ENCODE measurements at places on chromosomes 4 and X.

DNA sequence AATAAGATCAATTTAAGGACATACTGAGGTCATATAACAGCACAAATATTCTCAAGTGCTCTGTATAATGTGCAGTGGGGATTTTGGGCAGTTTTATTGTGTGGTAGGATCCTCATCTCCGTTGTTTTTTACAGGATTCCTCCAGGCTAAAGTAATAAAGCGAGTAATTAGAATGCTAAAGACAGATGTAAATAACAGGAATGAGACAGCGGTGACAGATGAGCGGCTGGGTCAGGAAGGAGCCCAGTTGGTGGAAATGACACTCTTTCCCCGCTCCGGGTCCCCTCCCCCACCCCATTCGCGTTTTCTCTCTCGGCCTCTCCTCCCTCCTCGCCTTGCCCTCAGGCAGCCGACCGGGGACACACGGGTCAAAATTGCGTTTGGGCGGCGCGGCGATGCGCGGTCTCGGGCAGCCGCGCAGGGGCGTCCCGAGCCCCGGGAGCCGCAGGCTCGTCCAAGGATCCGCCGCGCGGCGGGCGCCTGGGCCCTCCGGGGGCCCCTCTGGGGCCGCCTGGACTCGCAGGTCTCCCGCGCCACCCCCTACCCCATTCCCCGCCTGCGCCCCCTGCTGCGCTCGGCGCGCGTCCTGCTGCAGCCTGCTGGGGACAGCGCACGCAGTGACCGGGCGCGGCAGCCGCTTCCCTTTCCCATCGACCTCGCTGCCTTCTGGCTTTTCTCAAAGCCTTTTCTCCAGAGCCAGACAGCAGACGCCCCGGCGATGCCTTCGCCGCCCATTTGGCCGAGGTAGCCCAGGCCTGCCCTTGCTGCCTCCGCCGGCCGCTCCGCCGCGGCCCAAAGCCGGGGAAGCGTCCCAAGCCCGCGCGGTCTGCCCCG lies 16.2 kb downstream of the POU4F2 start:
- DNase-seq = no peak

GRCh38 chrX:13223868-13224567 lies 95.8 kb downstream of the ATXN3L start:
- DNase-seq = no peak

- DNase-seq = no peak
Observed at GRCh38 chr4:133379681-133380438, 230.8 kb downstream of the PCDH10 start.

DNA sequence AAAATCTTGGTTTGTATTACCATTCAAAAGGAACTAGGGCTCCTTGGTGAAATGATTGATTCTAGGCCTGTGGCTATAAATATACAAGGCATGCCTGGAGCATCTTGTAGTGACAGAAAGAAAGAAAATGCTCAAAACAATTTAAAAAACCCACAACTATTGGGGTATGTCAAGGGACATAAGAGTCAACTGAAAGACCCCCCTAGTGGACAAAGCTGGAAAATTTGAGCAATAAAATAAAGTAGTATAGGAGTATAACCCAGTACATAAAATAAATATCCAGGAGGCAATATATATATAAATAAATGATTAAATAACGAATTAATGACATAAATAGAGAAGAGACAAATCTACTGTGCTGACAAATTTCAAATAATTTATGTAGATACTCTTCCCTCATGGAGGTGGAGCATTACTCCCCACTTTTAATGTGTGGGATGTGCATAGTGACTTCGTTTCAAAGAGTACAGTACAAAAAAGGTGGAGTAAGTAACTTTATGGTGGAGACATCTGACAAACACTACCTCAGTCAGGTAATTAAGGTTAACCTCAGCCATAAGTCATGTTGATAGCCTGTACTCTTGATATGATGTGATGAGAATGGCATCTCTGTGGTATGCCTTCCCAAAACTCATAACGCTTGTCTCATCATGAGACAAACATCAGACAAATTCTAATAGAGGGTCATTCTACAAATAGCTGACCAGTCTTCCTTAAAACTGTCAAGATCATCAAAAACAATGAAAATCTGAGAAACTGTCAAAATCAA lies 185.0 kb upstream of the GLRA2 start:
- DNase-seq = no peak

GRCh38 chr4:70903291-70903603 lies 1.1 kb downstream of the MOB1B start:
- DNase-seq = no peak

DNA sequence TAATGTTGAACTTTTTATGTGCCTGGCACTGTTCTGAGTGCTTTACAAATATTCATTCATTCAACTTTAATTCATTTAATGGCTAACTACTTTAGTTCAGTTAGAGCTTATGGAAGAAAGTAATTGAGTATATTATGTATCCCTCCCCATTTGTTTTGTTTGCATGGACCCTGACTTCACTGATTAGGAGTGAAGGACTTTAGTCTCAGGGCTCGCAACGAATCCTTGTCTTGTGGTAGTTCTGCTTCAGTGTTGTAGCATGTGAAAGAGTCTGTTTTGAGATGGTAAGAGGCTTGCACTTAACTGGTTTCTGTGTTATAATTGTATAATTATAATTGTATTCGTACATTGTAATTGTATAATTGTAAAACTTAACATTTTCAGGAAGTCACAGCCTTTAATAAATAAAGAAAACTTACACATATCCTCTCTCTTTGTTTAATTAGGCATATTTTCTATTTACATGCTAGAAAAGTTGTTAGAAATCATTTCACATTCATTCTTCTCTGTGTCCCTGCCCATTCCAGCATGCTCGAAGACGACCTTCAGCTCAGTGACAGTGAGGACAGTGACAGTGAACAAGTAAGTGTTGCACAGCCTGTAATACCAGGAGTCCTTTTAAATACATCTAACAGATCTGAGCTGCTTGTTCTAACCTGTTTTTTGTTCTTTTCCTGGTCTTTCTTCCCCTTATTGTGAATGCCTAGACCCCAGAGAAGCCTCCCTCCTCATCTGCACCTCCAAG lies 115.1 kb downstream of the KLHL8 start:
- DNase-seq = no peak

DNA sequence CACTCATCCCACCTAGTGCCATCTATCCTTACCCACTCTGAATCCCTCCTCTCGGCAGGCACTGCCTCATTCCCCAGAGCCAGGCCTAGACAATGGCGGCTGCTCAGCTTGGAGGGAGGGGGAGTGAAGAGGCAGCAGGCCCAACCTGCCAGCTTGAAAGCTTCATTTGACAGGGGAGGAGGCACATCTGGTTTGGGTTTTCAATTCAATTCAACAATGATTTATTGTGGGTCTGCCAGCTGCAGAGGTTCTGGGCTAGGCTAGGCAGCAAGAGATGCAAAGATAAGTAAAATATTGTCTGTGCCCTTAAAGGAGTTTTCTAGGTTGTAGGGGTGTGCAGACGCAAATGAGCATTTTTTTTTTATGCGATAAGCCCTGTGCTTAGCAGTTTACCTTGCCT lies 58.5 kb downstream of the RTL9 start:
- no peak for DNase-seq

DNA sequence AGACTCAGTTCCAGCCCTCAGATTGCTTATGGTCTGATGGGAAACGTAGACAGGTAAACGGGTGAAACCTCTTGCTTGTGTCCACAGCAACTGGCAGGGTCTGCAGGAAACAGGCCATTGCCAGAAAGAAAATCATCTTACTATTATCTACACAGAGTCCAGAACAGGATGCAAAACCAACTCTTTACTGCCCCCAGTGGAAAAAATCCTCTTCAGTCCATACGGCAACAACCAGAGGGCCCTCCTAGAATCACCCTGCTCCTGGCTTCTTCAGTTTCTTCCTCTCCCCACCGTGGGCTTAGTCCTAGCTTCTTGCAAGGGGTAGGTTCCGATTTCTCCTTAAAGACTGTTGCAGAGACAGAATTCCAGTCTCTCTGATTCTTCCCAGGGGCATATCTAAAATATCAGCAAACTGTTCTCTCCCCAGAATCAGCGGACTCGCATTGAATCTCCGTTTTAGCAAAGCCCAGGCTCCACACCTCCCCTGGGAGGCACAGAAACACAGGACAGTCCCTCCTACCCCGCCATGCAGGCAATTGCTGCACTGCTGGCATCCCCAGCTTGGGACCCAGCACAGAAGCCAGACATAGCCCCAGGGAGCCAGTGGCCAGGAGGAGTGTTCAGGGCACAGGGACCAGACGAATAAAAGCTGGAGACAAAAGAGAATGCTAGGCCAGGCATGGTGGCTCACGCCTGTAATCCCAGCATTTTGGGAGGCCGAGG lies 41.0 kb upstream of the SH3RF1 start:
- no peak for DNase-seq

DNA sequence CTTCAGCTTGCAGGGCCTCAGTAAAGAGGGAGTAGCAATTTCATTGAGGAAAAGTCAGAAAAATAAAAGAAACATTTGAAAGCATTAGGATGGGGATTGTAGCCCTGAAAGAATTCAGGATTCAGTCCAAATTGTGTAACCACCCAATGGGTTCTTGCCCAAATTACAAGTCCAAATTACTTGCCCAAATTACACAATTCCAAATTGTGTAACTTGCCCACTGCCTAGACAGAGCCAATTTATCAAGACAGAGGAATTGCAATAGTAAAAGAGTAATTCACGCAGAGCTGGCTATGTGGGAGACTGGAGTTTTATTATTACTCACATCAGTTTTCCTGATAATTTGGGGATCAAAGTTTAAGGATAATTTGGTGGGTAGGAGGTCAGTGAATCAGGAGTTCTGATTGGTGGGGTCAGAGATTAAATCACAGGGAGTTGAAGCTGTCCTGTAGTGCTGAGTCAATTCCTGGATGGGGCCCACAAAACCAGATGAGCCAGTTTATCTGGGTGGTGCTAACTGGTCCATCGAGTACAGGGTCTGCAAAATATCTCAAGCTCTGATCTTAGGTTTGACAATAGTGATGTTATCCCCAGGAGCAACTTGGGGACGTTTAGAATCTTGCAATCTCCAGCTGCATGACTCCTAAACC lies 18.1 kb upstream of the PAGE5 start:
- no peak for DNase-seq

- no peak for DNase-seq
Observed at GRCh38 chr4:59973492-59973891, 1226.6 kb upstream of the ADGRL3 start.

GRCh38 chr4:101232074-101232776 lies 115.1 kb downstream of the PPP3CA start:
- DNase-seq = no peak

DNA sequence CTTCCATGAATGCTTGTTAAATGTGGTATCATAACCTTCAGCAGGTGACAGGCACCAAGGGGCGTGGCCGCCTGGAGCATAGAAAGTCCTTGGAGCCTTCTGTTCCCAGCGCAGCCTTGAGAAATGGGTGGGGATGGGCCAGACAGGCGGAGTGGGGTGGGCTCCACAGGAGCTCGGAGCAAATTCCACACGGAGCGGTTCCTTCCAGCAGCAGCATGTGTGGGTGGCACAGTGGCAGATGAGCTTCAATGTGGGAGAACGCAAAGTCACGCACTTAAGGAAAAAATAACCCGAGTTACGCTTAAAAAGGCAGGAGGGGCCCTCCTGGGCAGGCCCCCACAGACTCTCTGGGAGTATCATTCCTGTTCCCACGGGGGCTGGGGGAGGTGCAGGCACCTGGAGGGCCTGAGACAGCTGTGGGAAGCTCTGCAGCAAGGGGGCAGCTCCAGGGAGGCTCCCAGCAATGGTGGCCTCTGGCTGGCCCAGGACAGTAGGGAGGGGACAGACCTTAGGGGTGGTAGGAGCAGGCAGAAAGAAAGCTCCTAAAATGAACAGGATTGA lies 15.3 kb downstream of the TMEM271 start:
- no peak for DNase-seq

DNA sequence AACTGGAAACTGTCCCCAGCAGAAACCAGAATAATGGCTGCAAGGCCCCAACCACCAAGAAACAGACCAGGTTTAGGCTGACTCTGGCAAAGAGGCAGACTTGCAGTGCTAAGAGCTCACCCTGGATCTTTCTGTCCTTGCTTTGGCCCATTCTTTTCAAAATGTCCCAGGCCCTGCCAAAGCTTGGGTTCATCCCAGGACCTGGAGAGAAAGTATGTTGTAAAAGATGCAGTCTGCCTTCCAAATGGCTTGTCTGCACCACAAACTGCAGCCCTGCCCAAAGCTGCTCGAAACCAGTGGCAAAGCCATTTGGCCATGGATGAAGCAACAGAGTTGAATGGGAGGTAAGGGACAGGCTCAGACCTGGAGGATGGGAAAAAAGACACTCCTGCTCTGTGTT lies 38.0 kb upstream of the LNX1 start:
- no peak for DNase-seq

DNA sequence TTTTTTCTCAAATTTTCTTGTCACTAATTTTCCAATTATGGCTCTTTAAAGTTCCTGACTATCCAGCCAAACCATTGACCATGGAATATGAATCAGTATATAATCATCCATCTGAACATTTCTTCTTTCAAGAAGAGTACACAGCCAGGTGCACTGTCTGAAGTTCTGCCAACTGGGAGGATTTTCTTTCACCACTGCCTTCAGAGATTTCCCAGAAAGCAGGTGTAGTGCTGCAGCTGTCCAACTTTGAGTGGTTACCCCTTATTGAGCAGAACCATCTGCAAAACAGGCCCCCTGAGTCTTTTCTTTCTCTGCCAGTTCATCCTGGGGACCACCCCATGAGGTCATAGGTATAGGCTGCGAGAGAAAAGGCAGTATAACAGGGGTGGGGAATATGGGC lies 1213.2 kb downstream of the RAPGEF2 start:
- DNase-seq = no peak

- no peak for DNase-seq
Observed at GRCh38 chr4:181685461-181685860, 557.7 kb upstream of the TENM3 start.

- DNase-seq = no peak
Observed at GRCh38 chrX:12379671-12380070, 241.4 kb downstream of the FRMPD4 start.

DNA sequence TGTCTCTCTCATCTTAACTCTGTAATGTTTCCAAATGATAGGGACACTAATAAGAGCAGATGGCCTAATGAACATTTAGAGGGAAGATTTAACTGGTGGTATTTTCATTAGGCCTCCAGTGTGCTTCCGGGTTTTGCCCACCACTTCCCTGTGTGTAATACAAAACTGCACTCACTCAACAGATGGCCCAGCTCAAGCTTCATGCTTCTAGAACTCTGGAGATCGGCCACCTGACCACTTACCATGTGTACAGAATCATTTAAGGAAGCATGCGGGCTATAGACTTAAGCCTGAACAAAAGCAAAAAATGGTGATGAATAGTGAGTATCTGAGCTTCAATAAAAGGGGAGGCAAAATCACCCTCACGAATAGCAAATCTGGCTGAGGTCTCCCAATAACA lies 89.3 kb downstream of the SH2D1A start:
- DNase-seq = no peak

GRCh38 chr4:139704915-139705485 lies 39.4 kb downstream of the MGST2 start:
- no peak for DNase-seq
